Tongue (tissue), 3 donors: ENCODE measurements at places on chromosomes 11 and 22.

- DNase-seq = peak; percentile 58
Measured at GRCh38 chr11:19723572-19724342, 11.1 kb downstream of the NAV2 start.

DNA sequence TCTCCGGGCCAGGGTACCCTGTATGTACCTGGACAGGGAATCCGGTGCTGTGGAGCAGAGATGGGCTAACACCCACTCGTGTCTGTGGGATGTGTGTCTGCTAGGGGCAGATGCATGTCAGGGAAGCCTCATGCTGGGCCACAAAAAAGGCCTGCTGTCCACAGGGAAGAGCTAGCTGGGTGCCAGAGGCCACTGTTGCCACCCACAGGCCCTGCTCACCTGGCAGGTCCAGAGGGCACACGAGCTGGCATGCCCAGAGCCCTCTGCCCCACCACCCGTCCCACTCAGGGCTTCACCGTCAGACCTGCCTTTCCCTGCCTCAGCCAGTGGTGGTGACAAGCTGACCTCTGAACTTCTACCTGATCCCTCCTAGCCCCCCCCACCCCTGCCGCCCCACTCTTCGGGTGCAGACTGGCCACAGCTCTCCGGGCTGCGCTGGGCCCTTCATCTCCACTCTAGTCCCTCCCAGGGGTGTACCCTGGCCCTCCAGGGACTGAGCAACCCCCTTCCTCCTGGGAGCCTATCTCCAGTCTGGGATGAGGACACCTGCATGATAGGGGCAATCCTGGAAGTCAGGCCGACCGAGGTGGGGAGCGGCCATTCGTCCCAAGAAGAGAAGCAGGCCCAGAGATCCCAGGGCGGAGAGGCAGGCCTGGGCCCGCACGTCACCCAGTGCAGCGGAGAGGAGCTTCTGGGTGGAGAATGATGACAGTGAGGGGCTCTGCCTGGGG lies 1.4 kb downstream of the SLC25A22 start:
- DNase-seq = no peak

DNA sequence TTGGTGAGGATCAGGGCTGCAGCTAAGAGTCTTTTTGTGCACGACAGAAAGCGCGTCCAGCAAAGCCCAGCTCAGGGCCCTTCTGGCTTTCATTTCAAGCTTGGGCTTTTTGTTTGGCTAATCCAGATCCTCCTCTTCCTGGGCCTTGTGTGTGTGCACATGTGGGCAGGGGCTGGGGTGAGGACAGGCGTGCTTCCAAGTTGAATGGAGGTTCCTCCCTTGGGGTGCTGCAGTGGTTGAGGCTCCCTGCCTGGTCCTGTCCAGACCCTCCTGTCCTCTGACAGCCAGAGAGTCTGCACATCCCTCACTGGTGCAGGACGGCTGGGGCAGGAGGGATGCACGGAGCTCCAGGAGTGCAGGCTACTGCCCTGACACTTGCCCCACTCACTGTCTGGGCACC lies 62.0 kb upstream of the NECTIN1 start:
- DNase-seq = no peak

- DNase-seq = no peak
Measured at GRCh38 chr11:1780700-1781592, 17.2 kb upstream of the CTSD start.

DNA sequence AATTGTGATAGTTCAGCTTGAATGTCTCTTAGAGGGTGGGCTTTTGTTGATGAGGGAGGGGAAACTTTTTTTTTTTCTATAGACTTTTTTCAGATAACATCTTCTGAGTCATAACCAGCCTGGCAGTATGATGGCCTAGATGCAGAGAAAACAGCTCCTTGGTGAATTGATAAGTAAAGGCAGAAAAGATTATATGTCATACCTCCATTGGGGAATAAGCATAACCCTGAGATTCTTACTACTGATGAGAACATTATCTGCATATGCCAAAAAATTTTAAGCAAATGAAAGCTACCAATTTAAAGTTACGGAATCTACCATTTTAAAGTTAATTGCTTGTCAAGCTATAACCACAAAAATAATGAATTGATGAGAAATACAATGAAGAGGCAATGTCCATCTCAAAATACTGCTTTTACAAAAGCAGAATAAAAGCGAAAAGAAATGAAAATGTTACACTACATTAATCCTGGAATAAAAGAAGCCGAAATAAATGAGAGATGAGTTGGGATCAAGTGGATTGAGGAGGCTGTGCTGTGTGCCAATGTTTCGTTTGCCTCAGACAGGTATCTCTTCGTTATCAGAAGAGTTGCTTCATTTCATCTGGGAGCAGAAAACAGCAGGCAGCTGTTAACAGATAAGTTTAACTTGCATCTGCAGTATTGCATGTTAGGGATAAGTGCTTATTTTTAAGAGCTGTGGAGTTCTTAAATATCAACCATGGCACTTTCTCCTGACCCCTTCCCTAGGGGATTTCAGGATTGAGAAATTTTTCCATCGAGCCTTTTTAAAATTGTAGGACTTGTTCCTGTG lies 3.9 kb downstream of the MALAT1 start:
- DNase-seq = peak; percentile 69

- no peak for DNase-seq
Measured at GRCh38 chr22:31100762-31101525, 6.4 kb downstream of the SELENOM start.

- DNase-seq = peak; percentile 60
Measured at GRCh38 chr11:61762798-61763197, 10.4 kb downstream of the MYRF start.

DNA sequence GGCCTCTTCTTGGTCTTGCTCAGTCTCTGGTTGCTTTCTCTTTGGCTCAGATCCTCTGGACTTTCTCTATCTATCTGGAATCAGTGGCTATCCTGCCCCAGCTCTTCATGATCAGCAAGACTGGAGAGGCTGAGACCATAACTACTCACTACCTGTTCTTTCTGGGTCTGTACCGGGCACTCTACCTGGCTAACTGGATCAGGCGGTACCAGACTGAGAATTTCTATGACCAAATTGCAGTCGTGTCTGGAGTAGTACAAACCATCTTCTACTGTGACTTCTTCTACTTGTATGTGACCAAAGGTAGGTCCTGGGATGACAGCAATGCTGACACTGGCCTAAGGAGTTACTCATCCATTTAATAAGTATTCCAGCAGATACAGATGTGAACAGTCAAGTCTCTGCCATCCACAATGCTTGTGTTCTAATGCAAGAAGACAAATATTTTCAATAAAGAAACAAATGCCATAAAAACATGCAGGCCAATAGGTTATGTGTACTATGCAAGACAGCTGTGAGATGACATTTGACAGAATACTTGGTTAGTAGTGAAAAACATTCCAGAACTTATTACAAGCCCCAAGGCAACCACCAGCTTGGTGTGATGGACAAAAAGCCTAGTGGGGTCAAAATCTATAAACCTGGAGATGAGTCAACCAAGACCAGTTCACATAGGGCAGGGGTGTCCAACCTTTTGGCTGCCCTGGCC lies 13.4 kb downstream of the KDELR3 start:
- DNase-seq = no peak

DNA sequence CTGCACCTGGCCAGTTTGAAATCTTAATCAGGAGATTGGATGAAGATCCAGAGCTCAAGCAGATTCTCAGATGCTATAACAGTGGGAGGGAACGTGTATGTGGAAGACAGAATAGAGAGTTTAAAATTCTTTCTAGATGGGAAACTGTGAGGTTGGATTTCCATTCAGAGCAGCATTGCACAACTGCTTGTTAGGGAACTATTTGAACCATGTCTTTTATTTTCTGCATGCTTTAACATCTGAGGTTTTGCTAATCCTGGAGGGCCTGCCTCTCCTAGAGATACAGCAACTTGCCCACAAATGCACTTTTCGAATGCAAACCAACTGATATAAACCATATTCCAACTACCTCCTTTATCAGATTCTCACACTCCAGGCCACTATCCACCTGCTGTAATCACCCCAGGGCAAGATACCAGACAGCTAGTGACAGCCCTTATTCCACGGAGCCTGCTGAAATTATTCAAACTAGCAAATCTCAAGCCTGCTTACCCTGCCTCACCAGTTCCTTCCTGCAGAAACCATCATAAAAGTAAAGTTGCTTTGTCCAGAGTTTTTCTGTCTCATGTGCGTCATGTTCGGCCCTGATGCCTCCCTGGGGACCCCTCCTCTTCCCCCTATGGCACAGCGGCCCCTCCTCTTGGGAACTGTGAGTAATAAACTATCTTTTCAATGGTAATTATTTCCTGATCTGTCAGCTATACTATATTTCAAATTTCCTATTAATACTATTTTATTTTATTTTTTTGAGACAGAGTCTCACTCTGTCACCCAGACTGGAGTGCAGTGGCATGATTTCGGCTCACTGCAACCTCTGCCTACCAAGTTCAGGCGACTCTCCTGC lies 18.4 kb upstream of the SEC14L4 start:
- no peak for DNase-seq

DNA sequence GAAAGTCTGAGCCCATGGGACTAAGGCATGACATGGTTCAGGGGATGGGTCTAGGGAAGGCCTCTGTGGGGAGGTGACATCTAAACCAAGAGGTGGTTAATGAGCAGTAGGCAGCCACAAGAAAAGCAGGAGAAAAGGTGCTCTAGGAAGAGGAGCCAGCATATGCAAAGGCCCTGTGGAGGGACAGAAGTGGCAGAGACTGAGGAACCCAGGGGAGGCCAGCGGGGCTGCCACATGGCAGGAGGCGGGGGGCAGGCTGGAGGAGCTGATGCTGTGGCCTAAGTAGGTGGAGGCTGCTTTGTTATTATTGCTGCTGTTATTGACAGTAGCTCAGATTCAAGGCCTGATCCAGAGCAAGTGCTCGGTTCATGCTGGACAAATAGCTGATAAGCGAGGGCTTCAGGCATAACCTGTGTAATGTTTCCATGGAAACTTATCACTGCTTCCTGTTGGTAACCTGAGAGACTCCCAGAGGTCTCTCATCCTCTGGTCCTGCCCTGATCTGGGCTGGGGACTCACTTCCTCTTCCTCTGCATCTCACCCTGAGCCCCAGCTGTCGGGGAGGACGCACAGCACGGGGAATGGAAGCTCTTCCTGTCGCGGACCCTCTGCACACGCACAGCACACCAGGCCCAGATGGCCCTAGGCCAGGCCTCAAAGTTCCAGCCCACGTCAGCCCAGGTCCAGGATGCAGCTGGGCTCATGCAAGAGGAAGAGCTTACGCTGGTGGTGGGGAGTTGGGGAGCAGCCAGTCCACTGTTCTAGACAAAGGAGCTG lies 75.2 kb upstream of the TP53I11 start:
- DNase-seq = peak; percentile 88

GRCh38 chr22:19783586-19784383 lies 23.2 kb downstream of the TBX1 start:
- peak; percentile 55 for DNase-seq

DNA sequence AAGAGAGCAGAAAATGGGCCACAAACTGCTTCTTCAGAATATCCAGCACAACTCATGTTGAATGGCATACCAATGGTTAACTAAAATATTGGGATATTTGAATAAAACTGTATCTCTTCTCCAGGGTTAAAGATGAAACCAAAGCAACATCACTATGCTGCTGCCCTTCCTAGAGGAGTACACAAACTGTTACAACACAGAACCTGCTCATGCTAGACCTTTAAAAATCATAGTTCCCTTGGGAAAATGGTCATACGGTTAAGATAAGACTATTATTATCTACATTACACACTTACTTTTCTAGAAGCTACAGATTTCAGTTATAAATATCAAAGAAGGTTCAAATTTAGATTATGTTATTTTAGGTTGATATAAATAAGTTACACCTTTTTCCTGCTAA lies 78.6 kb upstream of the TP53AIP1 start:
- DNase-seq = no peak

- DNase-seq = no peak
Measured at GRCh38 chr11:130997278-130997677, 81.0 kb upstream of the SNX19 start.

- DNase-seq = no peak
Measured at GRCh38 chr22:38295339-38295738, 21.9 kb downstream of the CSNK1E start.

DNA sequence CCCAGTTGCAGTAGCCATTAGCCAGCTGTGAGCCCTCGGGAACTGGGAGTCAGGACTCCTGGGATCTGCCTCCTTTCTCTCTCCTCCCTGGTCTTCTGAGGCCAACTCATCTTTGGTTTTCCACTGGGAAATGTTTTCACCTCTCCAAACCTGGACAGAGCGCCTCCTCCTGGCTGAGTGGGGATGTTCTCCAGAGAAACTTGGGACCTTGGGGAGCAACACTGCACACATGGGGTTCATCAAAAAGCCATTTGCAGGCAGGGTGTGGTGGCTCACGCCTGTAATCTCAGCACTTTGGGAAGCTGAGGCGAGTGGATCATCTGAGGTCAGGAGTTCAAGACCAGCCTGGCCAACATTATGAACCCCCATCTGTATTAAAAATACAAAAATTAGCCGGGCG lies 145.4 kb downstream of the NECTIN1 start:
- DNase-seq = no peak

GRCh38 chr11:67113231-67113721 lies 5.8 kb upstream of the KDM2A start:
- no peak for DNase-seq

- DNase-seq = no peak
Measured at GRCh38 chr22:24327832-24328231, 57.2 kb downstream of the SPECC1L start.

DNA sequence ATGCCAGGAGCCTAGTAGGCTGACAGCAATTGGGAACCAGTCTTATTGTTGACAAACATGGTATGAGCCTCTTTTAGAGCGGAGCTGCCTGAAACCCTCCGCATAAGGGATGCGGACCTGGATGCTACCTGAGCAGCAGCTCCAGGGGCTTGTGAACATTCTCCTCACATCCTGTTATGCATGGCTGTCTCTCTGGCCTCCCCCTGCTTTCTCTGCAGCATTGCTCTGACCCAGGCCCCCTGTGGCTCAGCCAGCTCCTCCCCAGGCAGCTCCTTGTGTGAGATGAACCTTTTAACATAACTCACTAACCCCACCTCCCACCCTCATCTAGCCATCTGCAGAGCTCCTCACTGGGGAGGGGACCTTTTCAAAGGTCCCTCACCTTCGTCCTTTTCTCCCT lies 6.0 kb downstream of the BMAL1 start:
- DNase-seq = no peak

DNA sequence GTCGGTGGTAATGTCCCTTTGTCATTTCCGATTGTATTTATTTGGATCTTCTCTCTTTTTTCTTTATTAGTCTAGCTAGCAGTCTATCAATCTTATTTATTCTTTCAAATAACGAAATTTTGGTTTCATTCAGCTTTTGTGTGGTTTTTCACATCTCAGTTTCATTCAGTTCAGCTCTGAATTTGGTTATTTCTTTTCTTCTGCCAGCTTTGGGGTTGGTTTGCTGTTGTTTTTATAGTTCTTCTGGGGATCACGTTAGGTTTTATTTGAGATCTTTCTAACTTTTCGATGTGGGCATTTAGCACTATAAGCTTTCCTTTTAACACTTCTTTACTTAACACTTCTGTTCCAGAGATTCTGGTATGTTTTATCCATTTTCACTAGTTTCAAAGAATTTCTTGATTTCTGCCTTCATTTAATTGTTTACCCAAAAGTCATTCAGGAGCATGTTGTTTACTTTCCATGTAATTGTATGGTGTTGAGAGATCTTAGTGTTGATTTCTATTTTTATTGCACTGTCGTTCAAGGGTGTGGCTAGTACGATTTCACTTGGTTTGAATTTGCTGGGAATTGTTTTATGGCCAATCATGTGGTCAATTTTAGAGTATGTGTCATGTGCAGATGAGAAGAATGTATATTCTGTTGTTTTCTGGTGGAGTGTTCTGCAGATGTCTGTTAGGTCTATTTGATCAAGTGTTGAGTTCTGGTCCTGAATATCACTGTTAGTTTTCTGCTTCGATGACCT lies 7.7 kb upstream of the SCGB1D1 start:
- no peak for DNase-seq

- DNase-seq = no peak
Measured at GRCh38 chr11:106186630-106187029, 109.2 kb downstream of the AASDHPPT start.

GRCh38 chr11:46248289-46249102 lies 29.0 kb upstream of the CREB3L1 start:
- DNase-seq = no peak
